ENCODE measurements at places on chromosomes 1 and 21.

DNA sequence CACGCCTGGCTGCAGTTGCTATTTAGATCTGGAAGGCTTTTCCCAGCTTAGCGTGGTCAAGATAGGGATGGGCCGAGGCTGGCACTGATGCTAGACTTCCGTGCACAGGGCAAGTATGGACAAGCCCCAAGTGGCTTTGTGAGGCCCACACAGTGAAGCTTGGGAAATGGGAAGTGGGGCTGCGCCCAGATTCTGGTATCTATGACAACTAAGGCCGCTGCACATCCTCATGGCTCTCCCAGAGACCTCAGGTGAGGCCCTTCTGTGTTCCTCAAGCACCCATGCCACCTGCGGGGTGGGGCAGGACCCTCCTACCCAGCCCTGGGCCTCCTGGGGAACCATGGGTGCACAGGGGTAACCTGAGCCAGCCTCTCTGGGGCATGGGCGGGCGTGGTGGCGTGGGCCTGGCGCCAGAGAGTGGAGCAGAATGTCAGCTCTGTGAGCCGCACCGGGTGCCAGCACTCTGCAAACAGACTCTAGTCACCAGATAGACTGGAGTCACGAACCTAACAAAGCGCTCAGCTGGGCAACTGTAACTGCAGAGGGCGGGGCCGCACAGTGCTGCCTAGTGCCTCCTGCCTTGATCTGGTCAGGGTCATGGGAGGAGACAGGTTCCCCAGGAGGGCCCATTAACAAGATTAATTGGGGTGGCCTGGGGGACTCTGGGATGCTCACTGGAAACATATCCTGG, 46.4 kb downstream of the ELF3 start:
- no peak for DNase-seq

- DNase-seq: no peak
Measured at GRCh38 chr1:225875044-225875815, 7.0 kb downstream of the TMEM63A start.

DNA sequence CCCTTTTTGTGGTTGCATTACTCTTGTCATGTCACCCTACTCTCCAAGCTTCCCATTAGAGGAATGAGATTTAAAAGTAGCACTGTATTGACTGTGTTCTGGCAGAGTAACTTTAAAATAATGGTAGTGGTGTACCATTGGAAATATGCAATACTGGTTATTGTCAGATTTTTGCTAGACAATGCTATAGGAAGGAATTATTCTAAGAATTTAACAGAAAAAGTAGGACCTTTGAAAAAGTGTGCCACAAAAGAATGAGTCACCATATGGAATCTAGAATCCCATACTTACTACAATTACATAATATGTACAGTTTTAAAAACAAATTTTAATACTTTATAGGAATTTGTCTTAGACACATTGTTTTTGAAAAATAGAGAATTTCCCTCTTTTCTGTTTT, 13.8 kb downstream of the MIER1 start:
- no peak for DNase-seq

DNA sequence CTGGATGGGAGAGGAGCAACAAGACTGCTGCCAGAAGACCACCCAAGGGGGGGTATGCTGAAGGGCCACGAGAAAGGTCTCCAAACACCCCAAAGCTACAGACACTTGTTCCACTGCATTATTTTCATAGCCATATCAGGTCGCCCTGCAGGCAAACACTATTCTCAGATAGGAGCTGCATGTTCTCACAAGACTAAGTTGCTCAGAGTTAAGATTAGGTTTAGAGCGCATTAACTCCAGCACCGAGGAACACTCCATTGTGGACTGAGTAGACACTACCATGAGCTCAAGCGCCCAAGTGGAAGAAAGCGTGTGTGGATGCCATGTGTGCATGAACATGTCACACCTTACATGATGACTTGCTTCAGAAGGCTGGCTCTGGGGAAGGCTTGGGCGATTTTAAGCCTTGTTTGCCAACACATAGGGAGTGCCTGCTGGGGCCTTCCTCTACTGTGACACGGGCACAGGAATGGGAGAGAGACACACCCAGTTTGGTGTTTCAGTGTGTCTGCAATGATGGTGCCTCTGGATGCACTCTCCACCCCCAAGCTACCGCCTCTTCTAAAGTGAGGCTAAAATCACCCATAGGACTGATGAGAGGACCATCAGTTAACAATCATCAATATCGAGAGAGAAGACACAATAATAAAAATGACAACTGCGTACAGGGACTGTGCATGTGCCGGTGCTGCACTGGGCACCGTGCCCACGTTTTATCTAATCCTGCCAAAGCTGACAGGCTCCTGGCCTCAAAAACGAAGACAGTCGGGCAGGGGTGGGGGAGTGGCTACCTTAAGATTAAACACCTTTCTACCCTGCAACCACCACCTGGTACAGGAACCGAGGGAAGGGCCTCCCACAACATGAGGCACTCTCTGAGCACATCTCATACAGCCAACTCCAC, 34.9 kb downstream of the SSBP3 start:
- no peak for DNase-seq

DNA sequence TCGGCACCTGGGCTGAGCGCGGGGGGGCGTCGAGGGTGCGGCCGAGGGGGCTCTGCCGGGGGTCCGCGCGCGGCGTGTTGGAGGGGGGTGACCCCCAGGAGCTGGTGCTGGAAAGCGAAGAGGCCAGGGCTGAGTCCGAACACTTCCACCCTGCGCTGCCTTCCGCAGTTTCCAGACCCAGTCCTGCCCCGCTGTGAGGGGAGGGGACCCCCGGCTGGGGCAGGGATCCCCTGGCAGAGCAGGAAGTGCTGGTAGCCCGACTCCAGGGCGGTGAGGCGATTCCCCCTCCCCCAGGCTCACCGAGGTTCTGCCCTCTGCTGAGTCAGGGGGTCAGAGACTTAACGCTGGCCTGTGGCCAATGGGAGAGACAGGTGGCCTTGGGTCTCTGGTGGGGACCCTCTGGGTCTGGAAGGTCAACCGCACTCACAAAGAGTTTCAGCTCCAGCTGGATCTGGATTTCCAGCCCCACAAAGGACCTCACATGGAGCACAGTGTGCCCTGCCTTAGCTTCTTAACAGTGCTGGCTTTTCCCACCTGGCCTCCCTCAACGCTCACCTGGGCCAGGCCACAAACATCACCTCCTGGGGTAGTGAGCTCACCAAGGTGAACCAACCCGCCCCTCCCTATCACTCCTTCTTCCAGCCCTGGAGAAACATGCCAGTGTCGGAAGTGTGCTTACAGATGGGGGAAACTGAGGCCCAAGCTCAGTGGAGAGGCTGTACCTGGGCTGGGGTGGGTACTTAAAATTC, 39.8 kb upstream of the SYNC start:
- no peak for DNase-seq
